CD4-positive, CD25-positive, alpha-beta regulatory T cell (primary cell): ENCODE measurements at places on chromosomes 3 and 15.

DNA sequence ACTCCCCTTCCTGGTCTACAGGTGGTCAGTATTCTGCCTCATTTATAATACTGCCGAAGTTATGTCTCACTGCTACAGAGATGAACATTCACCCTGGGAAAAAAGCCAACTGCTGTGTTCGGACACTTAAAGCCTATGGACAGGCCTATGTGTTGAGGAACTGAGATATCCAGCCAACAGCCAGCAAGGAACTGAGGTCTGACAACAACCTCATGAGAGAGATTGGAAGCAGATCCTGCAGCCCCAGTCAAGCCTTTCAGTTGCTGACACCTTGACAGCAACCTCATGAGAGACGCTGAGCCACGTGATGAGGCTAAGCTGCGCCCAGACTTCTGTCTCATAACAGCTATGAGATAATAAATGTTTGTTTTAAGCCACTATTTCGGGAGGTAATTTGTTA lies 18.2 kb upstream of the FHIT start:
- no peak for DNase-seq

DNA sequence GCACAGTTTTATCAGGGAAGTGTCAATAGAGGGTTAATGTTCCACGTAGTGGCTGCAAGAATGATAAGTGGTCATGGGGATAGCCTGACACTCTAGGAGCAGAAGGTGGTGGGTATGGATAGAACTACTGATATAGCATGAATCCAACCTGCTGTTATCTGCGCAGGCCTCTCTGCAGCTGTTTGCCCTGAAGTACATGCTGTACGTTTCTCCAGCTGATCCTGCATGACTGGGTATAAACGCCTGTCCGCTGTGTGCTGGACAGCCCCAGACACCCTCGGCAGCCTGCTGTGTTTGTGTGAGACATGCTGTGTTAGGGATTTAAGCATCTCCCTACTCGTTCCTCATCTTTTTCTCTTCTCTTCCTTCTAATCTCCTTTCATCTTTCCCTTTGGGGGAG lies 87.1 kb downstream of the LPP start:
- DNase-seq = no peak

DNA sequence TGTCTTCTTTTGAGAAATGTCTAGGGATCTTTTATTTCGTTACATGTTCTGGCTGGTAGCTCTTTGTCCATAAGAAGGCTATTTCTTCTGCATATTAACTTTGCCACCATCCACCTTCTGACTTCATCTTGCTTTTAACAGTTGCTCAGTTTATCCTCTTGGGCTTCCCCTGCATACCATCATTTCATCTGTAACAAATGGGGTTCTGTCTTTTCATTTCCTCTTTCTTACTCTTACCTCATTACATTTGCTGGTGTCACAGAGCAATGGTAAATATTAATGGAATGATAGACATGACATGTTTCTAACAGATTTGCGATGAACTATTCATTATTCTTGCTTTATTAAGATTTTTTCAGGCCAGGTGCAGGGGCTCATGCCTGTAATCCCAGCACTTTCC lies 62.4 kb downstream of the GASK1A start:
- DNase-seq = no peak

DNA sequence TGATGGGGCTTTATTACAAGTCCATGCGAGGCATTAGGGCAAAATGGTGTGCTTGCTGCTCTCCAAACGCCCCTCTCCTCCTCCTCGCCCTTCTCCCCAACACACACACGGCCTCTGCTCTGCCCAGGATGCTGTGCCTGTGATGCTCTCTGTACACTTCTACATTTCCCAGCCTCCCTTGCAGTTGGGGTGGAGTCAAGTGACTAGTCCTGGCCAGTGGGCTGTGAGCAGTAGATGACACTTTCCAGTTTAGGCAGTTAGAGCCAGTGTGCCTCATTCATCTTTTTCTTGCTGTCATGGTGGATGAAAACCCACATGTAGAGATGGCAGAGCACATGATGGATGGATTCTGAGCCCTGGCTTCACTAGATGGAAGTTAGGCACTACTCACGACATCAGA lies 5.4 kb downstream of the TRH start:
- DNase-seq = no peak

DNA sequence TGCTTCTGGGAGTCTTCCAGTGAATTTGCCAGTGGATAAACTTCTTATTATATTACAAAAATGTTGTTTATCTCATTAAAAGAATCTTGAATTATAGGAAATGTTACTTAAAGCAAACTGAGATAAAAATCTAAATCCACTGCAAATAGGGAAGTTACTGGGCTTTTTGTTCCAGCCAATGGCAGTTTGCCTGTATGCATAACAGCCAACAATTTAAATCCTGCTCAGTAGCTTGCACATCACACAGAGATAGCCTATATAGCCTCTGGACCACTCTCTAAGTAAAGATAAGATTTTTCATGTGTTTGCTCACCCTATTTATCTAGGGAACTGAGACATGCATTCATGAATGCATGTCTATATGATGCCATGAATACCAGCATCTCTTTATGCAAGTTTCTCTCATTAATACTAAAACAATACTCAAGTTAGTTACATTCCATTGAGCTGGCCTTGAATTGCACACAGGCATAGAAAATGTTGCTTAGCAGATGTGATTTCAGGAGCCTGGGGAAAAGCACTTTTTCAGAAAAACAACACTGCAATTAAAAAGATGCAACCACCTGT lies 92.1 kb upstream of the GPR149 start:
- no peak for DNase-seq

DNA sequence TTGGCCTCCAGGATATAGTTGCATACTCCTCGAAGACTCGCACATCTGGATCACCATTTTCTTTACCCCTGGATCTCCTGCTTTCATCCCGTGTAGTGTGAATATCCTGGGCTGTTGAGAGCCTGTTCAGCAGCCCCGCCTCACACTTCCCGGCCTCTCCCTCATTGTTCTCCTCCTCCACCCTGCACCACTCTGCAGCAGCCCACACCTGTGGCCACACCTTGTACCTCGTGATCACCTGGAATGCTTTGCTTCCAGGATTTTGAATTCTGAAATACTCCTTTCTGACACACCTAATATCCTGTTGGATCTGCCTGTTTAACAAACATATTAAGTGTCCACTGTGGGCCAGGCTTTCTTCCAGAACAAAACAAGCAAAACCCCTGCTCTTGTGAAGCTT lies 14.4 kb downstream of the ABHD17C start:
- no peak for DNase-seq

DNA sequence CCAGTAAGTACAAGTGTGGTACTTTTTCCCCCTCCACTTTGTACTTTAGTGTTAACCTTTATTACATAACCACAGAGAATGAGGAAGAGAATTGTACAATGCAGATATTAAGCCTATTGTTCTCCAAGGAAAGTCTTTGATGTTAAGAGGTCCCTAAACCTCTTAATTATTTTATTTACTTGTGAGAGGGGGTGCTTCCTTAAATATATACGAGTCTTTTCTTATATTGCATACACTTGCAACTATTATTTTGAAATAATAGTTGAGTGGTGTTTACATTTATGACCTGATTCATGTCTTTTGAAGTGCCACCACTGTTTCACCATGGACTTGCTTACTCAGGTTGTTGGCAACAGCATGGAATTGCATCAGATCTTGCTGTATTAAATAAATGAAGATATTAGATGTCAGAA lies 10.1 kb downstream of the USP3 start:
- no peak for DNase-seq

GRCh38 chr3:61560517-61561373 lies 626 bp upstream of the PTPRG start:
- DNase-seq = no peak

GRCh38 chr15:71331173-71331572 lies 215.9 kb downstream of the THSD4 start:
- no peak for DNase-seq

DNA sequence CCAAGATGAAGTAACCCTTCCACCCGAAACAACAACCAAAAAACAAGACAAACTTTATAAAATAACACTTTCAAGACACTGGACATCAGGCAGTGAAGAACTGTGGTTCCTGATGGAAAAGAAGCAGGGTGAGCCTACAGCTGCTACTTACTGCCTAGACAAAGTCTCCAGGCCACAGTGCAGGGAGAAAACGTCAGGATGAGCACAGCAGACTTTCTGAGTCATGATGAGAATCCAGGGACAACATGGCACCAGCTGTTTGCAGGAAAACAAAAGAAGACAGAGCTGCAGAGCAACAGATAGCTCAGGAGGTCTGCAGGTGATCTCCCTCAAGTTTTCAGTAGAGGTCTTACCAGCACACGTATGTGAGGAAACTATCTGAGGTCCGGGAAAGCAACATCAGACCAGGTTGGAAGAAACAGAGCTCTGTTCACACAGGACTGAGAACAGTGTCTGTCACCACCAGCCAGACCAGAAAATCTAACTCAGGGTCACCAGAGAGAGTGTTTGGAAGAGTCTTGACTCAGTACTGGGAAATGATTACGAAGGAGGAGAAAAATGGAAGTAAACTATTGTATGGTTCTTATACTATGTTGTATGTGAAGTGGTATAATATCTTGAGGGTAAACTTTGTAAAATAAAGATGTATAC lies 108.9 kb downstream of the ANO10 start:
- no peak for DNase-seq

DNA sequence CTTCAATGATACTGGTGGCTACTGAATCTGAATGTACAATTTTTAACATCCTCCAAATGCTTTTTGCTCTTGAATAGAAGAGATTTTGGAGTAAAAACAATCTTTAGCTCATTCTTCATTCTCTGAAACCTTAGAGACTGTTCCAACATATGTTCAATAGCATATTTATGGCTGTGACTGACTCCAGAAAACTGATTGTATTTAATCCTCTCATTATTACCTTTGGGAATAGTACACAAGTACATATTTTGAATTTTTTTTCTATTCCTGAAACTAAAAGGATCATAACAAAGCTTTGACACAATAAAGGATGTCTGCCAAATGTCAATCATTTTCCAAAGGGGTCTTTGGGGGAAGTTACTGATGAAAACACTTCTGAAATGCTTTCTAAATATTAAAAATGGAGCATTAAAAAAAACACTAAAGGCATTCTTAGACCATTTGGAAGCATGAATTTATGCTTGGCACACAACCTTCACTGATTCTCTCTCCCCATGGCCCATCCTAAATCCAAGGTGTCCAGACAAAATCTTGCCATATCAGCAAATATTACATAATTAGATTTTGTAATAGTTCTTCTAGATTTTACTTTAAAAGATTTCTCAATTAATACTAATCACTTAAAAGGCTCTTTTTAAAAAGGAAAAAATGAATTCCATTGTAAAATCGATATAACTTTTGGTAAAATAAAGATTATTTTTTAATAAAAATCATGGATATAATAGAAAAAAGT lies 936.8 kb downstream of the EPHA3 start:
- no peak for DNase-seq

DNA sequence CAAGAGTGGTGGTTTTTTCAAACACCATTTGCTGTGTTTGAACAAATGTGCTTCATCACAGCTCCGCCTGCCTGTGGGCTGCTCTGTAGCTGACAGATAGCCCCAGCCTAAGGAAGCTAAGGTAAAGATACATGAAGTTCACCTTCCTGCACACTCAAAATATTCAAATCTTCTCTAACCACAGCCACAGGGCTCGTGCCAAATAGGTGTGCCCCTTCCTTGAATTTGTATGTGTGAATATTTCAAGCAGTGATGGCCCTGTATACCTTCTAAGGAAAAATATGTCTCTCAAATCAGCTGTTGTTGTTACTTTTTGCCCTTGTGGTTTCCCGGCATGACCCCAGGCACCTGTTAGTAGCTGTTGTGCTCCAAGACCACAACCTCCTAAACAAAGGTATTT lies 92.8 kb downstream of the CCNL1 start:
- peak; percentile 14 for DNase-seq

GRCh38 chr3:175107231-175107630 lies 248.1 kb downstream of the NAALADL2 start:
- DNase-seq = no peak

- DNase-seq = no peak
Measured at GRCh38 chr3:52193065-52193464, 4.9 kb upstream of the ALAS1 start.

- DNase-seq = peak; percentile 45
Measured at GRCh38 chr3:8938021-8938420, 25.3 kb downstream of the RAD18 start.

GRCh38 chr15:90594301-90594738 lies 64.6 kb downstream of the CRTC3 start:
- peak; percentile 97 for DNase-seq

- DNase-seq = no peak
Measured at GRCh38 chr15:36161771-36162212, 417.6 kb upstream of the CDIN1 start.

- DNase-seq = no peak
Measured at GRCh38 chr3:73451301-73451944, 173.3 kb downstream of the PDZRN3 start.

- no peak for DNase-seq
Measured at GRCh38 chr15:74425630-74426029, 8.1 kb downstream of the SEMA7A start.

DNA sequence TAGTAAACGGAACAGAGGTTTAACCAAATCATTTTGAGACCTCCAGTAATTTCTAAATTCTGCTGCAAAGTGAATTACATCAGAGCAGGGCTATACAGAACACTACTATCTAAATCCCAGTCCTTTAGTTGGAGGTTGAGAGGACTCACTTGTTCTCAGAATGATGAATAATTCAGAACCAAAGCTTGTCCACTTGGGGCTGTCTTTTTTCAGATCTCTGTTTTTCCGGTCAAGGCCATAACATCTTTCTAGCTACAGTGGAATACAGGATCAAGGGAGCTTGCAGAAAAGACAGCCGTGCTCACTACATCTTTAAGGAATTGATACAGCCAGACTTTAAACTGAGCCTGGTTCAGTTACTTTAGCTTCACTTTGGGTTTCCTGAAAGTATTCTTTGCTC lies 194.5 kb downstream of the EFHB start:
- DNase-seq = no peak
